ENCODE measurements at places on chromosomes 2 and 18. TPM values are rescaled to one million over a fixed set of nuclear protein-coding genes. Genes with fewer than 3 reads are reported as not detected.

SRD5A2 gene
- total RNA-seq = 0.10 TPM

POTEJ gene
- total RNA-seq = not detected

SEPTIN10 gene
- 113 TPM for total RNA-seq

CDH2 gene
- total RNA-seq = 6.5 TPM

SERPINB10 gene
- total RNA-seq = 7.0 TPM

ARID5A gene
- total RNA-seq = 21.1 TPM

CTAGE1 gene
- total RNA-seq = not detected

DYNAP gene
- total RNA-seq = not detected

GNAL gene
- 3.9 TPM for total RNA-seq

NPPC gene
- total RNA-seq = 10.7 TPM

LAMA1 gene
- 4.5 TPM for total RNA-seq

TUBA4B gene
- total RNA-seq = not detected

ALK gene
- total RNA-seq = 0.41 TPM

CIB4 gene
- total RNA-seq = not detected

STAT4 gene
- 4.8 TPM for total RNA-seq

WNT10A gene
- total RNA-seq = 5.7 TPM
